ENCODE measurements at places on chromosomes 2 and 18.
A peak's percentile ranks its signal among the peaks of the same experiment; 100 is the strongest.

DNA sequence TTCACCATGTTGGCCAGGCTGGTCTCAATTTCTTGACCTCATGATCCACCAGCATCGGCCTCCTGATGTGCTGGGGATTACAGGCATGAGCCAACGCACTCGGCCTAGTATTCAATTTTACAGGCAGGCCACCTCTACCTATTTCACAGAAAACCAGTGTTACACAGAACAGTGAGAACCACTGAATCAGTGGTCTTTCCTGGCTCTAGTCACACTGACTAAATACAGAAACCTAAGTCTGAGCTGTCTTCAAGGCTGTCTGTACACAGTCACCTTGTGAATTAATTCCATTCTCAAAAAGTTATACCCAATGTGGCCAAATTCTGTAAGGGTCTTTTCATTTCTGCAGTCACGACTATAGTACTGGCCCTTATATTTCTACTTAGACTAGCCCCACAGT lies 3.5 kb downstream of the RNF149 start:
- DNase-seq, result no peak

GRCh38 chr2:44931198-44931780 lies 10.2 kb upstream of the SIX3 start:
- no peak for DNase-seq

DNA sequence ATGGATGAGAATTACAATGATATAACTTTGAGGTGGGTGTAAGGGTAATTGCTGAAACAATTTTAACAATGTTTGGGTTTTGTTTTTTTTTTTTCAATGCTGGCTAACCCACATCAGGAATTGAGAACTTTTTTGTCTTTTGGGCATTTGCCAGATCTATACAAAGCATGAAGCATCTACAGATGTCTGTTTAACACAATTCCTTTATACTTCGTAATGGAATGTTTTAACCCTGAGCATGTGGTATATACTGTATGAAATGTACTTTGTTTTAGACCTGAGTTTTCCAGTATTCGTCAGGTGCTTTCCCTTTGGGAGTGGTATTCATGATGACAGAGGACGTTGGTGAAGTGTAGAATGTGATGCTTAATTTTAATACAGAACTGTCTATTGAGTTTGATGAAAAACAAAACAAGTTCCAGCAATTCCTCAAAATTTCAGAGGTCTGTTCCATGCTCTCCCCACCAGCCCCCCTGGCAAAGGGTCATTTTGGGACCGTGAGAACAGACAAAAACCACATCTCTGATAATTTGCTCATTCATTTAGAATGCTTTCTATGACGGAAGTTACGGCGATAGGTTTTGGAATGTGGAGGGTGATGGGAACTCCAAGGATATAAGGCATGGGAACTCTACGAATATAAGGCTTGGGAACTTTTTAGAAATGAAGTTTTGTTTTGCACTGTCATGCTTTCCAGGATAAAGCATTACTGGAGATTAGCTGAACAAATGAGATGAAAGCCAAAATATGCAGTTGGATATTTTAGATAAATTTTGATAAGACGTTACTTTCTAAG lies 14.1 kb downstream of the LIMS1 start:
- DNase-seq, result no peak

- no peak for DNase-seq
These were observed 365.9 kb upstream of the MEX3C start for GRCh38 chr18:51563396-51563795.

GRCh38 chr18:13623871-13624270 lies 102.5 kb downstream of the FAM210A start:
- DNase-seq, result no peak

GRCh38 chr2:179569831-179570233 lies 291.6 kb downstream of the ZNF385B start:
- DNase-seq, result no peak

DNA sequence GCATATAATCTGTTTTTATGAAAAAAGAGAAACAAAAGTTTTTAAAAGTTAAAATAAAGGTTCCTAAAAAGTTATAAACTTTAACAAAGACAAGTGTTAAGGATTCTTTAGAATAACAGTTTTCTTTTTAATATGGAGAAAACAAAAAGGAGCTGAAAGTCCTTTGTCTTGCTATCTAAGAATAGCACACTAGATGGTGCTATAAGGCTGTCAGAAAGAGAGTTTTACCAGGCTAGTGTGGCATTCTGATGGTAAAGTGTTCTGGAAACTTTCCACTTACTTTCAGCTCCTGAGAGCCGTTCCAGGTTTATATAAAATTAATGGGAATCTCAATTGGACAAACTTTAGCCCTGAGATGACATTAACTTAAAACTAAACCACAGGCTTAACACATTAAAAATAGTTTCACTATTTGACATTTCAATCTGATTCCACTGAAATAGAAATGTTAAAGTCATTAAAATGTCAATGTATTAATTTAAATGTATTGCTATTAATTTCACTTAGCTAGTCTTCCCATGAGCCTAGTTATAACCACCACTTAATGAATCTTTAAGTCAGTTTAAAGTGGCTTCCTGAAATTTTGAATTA lies 3.7 kb downstream of the FBXO48 start:
- DNase-seq, result no peak

DNA sequence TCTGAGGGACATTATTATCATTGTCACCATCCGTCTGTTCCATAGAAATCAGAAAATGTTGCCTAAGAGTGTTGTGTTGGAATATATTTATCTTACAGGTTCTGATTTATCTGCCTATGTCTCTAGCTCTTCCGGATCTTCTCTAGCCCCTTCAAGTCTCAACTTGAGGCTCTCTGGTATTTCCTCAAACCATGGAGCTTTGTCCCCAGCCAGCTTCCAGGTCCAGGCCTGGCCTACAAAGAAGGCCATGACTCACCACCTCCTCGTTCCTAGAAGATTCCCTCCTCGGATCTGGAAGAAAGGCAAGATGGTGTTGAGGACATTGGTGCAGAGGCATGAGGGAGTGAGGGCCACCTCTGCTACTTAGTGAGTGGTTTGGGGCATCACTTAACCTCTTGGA lies 122.1 kb upstream of the TRIB2 start:
- DNase-seq, result no peak

DNA sequence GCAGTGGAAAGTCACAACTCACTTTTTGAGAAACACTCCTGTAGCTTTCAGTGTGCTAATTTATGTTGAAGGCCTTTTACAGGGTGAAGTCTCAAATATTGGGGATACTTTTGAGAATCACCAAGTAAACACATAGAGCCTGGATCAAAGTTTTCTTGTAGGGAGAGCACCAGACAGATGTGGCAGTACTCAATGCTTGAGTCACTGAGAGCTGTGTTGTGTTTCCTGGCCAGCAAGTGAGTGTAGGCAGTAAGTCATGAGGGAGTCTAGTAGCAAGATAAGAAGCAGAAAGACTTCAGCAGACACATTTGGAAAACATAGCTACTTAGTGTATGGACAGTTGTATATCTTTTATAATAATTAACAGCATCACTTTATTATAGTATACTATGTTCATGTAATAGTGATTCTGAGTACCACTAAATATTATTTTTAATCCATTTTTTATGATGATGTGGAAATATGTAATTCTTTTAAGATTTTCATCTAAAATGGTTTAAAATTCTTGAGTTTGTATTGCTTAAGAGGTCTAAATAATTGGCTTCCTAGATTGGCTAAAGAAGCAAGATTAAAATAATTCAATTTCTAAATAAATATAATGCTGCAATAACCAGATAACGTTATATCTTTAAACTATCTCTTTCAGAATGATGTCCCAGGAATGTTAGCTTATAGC lies 12.8 kb downstream of the PSMD1 start:
- DNase-seq, result no peak

DNA sequence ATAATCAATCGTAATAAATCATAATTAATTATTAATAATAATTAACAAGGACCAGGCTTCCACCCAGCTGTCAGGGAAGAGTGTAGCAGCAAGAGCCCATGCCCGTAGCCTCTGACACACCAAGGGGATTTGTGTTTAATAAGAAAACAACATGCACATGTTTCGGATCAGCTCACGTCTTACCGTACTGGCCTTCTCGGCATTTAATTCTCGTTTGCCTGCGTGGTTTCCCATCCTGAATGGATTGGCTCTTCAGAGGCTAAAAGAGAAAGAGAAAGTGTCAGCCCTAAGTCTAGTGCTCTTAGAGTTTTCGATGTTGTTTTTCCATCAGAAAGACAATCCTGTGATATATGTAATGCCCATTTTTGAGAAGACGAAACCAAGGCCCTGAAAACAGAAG lies 27.6 kb downstream of the MBP start:
- no peak for DNase-seq

GRCh38 chr2:69572641-69573040 lies 70.9 kb downstream of the AAK1 start:
- DNase-seq, result no peak

DNA sequence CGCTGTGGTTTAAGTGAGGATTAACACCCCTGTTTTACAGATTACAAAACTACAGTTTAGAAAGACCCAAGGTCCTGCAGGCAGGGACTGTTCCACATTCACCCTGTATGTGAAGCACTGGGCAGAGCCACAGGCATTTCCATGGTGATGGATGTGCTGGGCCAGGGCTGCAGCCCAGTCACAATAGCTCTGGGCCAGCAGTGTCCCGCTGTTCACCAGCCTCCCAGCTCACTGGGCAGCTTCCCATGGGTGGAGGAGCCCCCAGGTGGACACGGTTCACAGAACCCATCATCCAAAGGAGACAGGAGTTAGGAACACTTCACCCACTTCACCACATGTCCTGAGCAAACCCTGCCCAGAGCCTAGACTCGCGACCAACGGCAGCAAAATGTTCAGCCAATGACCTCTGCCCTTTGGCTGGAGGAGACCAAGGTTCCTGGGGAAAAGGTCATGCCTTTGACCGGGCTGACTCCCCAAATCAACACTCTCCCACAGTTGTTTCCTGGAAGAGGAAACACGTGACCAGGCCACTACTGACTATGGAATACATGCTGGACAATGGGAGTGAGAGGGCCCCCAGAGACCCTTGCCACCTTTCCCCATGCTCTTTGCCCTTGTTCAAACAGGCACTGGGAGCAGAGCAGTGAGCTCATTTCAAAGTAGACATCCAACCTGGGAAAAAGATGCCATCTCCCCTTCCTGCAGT lies 28.0 kb upstream of the SLC35F6 start:
- peak; percentile 57 for DNase-seq

GRCh38 chr2:45458909-45459563 lies 152.0 kb downstream of the SRBD1 start:
- DNase-seq, result peak; percentile 24

DNA sequence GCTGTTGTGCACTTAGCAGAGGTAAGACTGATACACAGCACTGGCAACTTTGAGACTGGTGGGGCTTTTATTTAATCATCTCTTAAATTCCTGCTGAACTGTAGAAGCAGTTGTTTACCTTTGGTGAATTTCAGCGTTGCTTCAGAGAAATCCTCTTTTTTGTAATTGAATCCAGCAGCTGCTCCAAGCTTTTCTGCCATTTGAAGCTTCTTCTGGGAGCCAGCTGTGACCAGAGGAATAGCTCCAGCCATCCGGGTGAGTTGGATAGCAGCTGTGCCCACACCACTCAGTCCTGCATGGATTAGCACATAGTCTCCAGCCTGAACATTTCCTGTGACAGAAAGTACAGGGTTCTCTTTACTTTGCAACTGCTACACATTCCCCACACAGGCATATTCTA lies 3.9 kb downstream of the TP53I3 start:
- DNase-seq, result no peak

DNA sequence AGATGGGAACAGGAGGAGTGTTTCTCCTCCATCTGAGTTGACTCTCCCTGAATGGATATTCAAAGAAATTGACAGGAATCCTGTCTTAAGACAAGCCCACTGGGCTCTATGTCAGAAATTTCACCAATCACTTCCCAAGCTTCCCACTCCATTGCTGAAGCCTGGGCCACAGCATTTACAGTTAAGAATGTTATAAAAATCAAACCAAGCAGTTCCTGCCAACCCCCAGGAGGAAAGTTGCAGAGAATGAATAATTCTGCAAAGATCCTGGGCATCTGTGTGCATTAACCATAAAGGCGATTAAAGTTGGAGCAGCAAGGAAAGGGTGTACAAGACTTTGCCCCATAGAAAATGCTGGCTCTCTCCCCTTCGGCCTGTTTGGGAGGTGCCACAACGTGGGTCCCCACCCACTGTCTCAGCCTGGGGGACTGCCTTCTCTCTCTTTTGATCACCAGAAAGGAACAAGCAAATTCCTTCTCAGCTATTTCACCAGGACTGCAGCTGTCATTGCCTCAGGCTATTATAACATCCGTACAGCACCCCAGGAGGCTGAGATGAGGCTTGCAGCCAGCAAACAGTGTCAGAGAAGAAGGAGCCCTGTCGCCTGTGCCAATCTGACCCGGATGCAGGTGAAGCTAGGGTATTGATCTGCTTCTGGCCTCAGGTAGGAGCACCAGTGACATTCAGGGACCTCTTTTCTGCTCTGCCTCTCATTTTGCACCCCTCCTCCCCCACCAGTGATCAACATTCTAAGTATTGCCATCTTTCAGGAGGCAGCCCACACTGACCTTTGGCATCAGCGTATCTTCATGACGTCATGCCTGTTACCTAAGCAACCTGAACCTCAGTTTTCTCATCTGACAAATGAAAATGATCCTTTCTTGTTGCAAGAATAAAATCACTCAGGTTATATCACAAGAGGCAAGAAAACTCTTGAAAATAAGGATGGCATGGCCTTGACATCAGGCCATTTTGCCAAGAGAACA lies 219.0 kb downstream of the SH3BP4 start:
- DNase-seq, result peak; percentile 31

GRCh38 chr2:147760984-147761383 lies 83.8 kb upstream of the ACVR2A start:
- no peak for DNase-seq

DNA sequence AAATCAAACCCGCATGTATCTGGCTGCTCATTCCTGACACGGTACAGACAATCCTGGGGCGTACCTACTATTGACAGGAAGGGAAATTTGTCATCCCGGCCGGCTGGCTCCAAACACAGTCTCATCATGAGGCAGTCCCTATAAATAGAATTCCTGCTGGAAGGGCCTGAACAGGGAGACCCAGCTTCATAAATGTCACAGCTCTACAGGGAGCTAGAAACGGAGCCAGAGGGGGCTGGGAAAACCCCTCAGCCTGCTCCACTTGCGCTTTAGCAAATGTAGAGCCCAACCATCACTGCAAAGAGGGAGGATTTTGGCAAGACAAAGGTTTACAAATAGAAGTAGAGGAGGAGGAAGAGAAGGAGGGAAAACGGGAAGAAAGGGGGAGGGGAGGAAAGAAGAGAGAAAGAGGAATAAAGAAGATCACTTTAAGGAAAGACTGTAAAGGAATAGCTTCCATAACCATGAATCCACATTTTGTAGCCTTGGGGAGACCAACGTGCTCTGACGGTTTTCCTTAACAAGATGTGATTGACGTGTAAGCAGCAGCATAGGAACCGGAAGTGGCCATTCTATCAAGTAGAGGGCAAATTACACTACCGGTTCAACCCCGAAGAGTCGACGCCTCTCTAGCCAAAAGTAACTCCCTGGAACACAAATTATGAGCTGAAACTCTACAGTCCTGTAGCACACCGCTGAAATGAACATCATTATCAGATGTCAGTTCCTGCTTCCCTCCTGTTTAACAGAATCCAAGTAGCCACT lies 56.8 kb upstream of the TTN start:
- DNase-seq, result peak; percentile 80

- DNase-seq, result no peak
These were observed 98.4 kb upstream of the SIX3 start for GRCh38 chr2:44843086-44843485.

GRCh38 chr18:48785091-48785614 lies 165.6 kb downstream of the SMAD7 start:
- no peak for DNase-seq

GRCh38 chr2:181106229-181106628 lies 125.8 kb downstream of the UBE2E3 start:
- DNase-seq, result no peak

- DNase-seq, result no peak
These were observed 358.7 kb upstream of the TNP1 start for GRCh38 chr2:217218269-217219163.

Data from left cardiac atrium (tissue), 4 donors.